NCI-H1417 (cell line): ENCODE measurements at places on chromosomes 4 and X.
A peak's percentile ranks its signal among the peaks of the same experiment; 100 is the strongest.

DNA sequence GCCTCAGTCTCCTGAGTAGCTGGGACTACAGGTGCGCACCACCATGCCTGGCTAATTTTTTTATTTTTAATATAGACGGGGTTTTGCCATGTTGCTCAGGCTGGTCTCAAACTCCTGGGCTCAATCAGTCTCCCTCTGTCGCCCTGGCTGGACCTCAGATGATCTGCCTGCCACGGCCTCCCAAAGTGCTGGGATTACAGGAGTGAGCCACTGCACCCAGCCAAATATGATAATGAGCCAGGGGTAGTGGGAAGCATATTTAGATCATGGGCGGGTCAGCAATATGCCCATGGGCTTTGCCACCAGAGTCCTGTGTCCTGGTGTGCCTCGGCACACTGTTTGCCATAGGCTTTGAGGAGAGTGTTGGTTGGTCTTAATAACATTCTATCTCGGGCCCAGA, 71.8 kb downstream of the FAM193A start:
- no peak for DNase-seq

- no peak for DNase-seq
Measured at GRCh38 chrX:1609311-1609710, 5.5 kb upstream of the ASMT start.

- no peak for DNase-seq
Measured at GRCh38 chr4:96102541-96103026, 262.7 kb downstream of the PDHA2 start.

DNA sequence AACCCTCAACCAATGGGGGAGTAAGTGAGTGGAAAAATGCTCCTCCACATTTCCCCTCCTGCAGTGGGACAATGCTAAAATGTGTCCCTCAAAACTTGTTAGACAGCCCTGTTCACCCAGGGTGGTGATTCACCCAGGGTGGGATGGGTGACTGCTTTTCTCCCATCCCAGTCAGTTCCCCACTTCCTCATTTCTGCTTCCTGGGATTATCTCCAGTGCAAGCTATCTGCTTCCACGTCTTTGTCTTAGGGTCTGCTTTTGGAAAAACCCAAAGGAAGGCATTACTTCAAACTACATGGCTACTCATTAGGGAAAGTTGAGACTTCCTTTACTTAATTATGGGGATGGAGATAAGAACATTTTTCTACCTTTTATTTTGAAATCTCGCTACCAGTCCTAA, 45.5 kb downstream of the ETNPPL start:
- DNase-seq = no peak

DNA sequence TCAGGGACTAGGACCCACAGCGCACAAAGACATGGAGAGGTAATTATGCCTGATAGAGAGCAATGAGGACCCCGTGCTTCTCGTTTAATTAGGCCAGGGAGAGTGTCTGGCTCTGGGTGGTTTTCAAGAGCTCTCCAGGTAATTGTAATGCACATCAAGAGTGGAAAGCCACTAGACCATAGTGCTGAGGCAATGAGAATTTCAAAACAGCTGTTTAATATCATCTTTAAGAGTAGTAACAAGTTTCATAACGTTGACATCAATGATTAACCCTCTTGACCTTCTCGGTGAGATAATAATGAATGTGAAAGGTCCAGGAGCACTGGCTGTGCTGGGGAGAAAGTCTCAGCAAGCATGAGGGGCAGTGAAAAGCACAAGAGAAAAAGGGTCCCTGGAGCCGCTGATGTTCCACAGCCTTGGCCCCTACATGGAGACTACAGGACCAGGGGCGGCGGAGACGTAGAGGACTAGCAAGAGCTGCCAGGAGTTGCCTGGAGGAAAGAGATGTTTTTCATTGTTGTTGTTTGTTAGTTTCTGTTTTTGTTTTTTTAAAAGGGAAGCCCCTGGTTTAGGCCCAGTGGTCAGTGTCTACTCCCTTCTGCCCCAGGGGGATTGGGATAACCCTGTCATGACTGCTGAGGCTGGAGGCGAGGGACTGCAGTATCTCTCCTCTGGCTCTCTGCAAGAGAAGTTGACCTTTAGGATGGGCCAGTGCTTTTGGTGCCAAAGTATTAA, 14.8 kb upstream of the CXCR3 start:
- DNase-seq = peak; percentile 91

DNA sequence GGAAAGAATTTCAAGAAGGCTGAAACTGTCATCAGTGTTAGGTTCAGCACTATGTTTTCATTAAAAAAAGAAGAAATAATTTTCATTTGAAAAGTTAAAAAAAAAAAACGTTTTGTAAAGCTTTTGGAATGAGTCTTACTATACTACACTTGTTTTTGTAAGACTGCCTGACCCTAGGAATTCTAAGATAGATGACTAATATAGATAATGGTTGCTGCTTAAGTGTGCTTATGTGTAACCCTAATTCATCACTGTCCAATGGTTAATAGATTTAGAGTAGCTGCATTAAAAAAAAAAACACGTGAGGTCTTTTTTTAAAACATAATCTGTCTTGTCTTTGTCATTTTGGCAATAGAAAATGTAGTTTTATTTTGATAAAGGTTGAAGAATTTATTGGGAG, 323.2 kb downstream of the IL1RAPL1 start:
- DNase-seq = no peak

DNA sequence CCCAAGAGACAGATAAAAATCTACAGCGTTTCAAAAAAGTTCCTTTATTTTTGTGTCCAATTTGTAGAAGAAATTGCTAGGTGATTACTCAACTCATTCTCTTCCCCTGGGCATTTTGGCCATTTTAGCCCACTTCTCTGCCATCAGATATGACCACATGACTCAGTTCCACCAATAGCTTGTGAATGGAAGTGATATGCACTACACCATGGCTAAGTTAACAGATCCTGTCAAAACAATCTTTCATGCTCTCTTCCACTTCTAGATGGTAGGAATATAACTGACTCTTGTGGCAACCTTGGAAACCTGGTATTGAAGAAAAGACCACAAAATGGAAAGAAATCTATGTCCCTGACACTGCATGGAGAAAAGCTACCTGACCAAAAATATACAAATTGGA, 26.2 kb upstream of the FREM3 start:
- DNase-seq = no peak

GRCh38 chr4:186095406-186095805, 9.1 kb upstream of the FAM149A start:
- DNase-seq = no peak

- no peak for DNase-seq
Measured at GRCh38 chr4:156764145-156764544, 207.5 kb downstream of the PDGFC start.

GRCh38 chr4:125975861-125976397, 661.2 kb downstream of the FAT4 start:
- no peak for DNase-seq

- DNase-seq = no peak
Measured at GRCh38 chrX:113059714-113060113, 219.1 kb upstream of the AMOT start.

DNA sequence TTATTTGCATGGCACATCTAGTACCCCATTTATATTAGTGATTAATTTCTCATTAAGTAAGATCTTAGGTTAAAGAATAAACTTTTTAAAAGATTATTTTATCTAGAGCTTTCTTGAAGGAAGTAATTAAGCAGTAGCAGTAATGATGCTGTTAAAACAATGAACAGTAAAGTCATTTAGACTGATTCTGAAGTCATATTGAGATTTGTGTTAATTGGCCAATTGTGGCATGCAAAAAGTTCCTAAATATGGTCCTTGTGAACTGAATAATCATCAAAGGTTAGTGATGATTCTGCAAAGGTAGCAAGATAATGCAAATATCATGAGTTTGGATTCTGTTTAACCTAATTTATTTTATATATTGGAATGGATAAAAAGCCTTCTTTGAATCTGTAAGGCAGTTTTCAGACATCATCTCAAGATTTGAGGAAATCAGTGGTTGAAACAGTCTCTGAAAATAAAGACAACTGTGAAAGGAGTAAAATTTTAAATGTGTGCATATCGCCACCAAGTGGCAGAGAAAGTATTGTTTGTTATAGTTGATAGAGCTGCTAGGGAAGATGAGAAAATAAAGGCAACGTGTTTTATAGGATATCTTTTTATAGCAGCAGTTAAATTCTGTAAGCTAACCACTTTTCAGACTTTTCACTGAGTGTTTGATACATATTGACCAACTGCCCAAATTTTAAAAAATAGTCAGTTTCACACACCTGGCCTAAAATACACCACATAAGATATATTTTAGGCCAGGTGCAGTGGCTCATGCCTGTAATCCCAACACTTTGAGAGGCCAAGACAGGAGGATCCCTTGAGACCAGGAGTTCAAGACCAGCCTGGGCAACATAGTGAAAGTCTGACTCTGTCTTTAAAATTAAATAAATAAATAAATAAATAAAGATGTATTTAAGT, 79.6 kb downstream of the CCKAR start:
- DNase-seq = peak; percentile 33

DNA sequence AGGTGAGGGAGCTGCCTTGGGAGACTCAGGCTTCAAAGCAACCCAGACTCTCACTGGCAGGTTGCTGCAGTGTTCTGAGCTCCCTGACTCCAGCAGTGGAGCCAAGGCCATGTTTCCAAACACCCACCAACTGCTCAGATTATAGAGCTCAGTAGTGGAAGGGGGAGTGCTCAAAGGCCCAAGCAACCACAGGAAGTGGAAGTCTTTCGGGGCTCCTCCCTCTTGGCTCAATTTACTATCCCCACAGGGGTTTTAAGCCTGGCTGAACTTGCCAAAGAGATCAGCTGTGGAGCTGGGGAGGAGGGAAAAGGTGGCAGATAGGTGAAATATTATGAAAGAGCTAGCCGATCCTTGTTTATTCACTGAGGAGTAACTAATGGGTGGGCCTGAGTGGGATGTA, 82.5 kb downstream of the HPRT1 start:
- peak; percentile 57 for DNase-seq

- peak; percentile 85 for DNase-seq
Measured at GRCh38 chr4:124713185-124713592, 657 bp upstream of the ANKRD50 start.

GRCh38 chr4:10529291-10530136, 72.3 kb upstream of the ZNF518B start:
- DNase-seq = no peak

DNA sequence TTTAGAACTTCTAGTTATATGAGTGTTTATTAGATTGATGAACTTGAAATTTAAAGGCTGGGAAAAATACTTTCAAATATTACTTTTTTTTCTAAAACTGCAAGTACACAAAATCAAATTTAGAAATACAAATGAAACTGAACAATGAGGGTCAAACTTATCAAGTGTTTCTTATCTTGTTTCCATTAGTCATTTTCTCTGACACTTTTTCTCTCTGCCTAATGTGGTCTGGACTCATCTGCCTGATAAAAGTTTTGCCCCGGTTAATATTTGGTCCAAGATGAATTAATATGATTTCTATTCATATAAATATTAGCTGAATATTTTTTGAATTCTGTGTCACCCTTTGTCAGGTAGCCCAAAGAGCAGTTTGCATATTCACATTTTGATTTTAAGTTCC, 8.7 kb upstream of the HPGDS start:
- no peak for DNase-seq

GRCh38 chr4:41178372-41179370, 35.7 kb downstream of the APBB2 start:
- DNase-seq = no peak

- no peak for DNase-seq
Measured at GRCh38 chr4:163448540-163449203, 24.9 kb downstream of the TKTL2 start.

- DNase-seq = no peak
Measured at GRCh38 chrX:48834383-48834709, 1.1 kb downstream of the PCSK1N start.

DNA sequence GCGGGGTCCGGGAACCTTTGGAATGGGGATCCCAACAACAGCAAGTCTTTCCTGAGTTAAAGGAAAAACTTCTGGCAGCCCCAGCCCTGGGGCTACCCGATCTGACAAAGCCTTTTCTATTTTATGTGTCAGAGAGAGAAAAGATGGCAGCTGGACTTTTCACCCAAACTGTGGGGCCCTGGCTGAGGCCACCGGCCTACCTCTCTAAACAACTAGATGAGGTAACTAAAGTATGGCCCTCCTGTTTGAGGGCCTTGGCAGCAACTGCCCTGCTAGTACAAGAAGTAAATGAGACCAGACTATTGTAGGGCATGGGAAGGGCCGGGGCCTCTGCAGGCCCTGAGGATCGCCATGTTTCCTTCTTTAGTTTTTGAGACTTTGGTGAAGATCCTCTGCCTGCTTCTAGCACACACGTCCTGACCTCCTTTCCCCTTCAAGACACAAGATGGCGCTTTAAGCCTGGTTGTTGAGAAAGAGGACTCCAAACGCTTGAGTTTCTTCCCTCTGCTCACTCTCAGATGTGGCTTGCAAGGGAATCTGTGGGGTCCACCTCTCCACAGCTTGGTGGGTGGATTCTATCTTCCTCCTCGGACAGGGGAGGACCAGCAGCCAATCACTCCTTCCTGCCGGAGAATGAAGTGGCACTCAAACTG, 18.5 kb upstream of the DRD5 start:
- DNase-seq = peak; percentile 68

GRCh38 chr4:175346376-175346775, 428.2 kb downstream of the ADAM29 start:
- no peak for DNase-seq

DNA sequence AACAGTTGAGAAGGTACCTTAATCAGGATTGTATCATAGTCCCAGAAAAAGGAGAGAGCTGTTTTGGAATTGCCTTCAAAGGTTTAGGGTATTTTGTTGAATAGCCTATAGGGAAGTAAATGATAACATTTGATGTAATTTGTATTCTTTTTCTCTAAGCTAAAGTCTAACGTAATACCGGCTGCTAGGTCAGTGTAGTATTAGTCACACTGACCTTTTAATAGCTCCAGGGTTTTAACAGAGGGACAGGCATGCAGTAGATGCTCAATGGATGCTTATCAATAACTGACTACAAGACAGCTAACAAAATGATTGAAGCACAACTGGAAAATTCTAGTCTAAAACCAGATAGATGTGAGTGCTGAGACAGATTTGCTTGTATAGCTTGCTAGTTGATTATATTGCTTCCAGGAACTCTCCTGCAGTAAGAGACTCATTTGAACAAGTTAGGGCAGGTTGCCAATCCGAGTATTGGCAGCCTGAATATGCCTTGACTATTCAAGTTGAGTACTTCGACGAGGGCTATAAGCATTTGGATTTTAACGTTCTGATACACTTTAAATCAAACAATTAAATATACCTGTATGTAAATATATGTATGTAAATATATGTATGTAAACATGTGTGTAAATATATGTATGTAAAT, 16.5 kb upstream of the PNPLA4 start:
- DNase-seq = no peak

GRCh38 chr4:40924096-40924792, 174.5 kb downstream of the NSUN7 start:
- peak; percentile 51 for DNase-seq

GRCh38 chr4:48400416-48400815, 59.1 kb downstream of the SLAIN2 start:
- DNase-seq = no peak

- no peak for DNase-seq
Measured at GRCh38 chr4:47482326-47482725, 2.7 kb upstream of the ATP10D start.

GRCh38 chr4:6189511-6189910, 10.8 kb downstream of the JAKMIP1 start:
- DNase-seq = no peak

- no peak for DNase-seq
Measured at GRCh38 chrX:47224896-47225290, 6.4 kb downstream of the CDK16 start.
